ENCODE measurements at places on chromosomes 3 and 15.
A peak's percentile ranks its signal among the peaks of the same experiment; 100 is the strongest.

DNA sequence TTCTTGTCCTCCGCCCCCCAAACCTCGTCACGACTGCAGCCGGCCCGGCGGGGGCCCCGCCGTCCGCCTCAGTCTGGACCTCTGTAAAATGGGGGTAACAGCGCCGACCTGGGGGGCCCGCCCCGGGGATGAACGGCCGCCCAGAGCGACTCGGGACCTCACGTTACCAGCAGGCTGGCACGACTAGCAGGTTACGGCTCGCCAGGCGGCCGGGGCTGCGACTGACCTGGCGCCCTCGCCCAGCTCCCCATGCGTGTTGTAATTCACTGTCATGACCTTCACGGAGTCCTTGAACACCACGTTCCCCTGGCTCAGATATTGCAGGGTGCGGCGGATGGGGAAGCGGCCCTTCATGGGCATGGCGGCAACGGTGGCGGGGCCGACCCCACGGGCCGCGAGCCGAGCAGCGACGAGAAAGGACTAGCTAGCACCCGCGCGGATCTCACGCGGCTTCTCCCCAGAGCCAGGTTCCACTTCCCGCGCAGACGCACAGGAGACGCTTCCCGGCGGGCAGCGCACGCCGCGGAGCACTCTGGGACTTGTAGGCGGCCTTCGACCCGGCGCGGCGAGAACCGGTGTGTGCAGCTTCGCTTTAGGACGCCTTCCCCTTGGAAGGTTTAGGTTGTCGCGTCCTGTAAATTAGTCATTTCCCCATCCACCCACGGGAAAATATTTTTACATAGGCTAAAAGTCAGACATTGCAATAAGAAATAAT, at the start of gene MRPS25:
TSS of gene MRPS25 (minus strand) at position 481 of the 715 bp plus-strand sequence. CDS start at position 360, 121 bp downstream.
- DNase-seq, result peak; percentile 95

DNA sequence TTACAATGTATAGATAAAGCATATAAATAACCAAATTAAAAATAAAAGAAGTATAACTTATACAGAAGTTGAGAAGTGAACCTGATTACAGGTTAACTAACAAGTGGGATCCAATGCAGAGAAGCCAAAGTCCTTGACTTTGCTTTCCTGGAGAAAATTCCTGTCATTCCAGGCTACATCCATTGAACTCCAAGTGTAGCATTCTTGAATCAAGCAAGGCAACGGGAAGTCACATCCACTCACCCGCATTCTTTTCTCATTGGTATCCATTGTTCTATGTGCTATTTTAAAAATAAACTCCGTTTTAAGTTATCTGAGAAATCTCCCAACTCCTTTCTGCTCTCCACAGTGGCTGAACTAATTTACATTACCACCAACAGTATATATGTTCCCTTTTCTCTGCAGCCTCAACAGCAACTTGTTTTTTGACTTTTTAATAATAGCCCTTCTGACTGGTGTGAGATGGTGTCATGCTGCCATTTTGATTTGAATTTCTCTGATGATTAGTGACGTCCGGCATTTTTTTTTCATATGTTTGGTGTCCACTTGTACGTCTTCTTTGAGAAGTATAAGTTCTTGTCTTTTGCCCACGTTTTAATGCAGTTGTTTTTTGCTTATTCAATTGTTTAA, 534.3 kb downstream of the ROBO1 start:
- no peak for DNase-seq

GRCh38 chr15:75796321-75796720, 46.9 kb upstream of the UBE2Q2 start:
- DNase-seq, result no peak

DNA sequence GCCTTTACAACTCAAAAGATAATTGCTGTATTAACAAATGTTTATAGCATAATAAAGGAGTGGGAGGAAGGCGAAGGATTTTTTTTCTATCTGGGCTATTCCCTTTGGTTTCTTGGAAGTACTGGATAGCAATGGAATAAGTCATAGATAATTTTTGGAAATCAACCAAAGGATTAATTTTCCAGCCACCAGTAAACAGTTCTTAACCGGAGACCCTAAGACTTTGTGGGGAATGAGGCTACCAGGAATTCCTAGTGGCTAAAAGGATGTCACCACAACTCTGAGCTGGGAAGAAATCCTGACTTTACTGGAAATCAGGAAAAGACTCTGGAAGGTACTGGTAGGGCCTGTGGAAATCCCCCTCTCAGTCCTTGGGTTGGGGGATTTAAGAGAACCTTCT, 138.4 kb upstream of the RARB start:
- DNase-seq, result no peak

DNA sequence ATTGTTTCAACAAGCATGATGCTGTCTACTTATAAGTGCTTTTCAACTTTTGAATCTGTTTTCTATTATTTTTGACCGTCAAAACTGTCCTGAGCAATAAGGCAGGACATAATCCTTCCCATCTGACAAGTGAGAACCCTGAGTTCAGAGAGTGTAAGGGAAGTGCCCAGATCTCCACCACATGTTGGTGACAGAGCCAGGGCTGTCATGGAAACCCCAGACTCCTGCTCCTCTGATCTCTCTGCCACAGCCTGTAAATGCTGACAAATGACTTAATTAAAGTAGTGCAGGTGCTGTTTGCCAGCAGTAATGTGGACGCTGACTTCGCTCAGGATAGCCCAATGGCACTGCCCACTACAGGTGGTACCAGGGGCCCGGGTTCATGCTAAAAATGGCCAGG, 40.3 kb downstream of the SPSB4 start:
- DNase-seq, result no peak

- DNase-seq, result no peak
These were observed 32.0 kb upstream of the GBE1 start for GRCh38 chr3:81793410-81793809.

DNA sequence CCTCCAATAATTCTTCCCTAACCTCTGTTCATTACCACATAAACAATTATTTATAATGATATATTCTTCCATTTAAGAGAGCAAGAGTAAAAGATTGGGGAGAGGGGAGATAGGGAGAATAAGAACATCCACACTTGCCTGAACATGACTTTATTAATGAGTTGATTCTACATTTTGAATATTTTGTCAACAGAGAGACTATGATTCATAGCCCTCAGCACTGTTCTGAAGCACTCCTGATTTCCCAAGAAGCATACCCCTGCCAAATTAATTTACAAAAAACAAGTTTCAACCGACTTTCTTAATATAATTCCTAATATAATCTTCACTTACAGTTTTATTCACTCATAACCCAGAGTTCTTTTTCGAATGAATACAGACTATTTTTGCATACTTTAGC, 828.8 kb downstream of the ROBO2 start:
- no peak for DNase-seq

DNA sequence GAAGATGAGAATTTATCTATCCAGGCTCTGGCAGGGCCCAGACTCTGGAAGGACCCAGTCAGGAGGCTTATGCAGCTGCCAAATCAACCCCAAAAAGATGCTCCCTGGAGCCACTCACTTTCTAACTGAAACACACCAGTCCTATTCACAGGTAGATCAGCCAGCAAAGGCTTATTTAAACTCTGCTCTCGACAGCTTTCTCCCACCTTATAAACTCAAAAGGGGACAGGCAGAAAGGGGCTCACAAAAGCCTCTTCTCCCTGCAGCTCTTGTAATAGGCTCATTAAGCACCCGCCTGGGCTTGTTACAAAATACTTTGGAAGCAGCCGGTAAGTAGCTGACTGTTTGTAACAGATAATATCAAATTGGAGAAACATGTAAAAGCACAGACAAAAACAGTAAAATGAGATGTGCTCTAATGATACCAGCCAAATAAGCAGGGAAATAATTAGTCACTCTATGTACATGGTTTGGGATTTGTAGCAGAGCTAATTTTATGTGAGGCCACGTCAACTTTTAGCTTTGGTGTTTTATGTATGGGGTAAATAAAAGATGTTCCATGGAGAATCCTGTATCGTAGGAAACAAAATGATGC, 213.8 kb downstream of the NR2F2 start:
- DNase-seq, result no peak

DNA sequence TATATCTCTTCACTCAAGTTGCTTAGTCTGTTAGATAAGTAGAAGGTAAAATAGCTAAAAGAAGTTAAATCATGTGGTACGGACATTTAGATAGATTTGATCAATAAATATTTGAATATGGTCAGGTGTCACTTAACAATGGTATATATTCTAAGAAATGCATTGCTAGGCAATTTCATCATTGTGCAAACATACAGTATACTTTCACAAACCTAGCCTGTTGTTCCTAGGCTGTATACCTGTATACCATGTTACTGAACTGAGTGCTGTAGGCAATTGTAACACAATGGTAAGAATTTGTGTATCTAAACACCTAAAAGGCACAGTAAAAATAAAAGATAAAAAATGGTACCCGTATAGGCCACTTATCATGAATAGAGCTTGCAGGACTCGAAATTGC, 112.8 kb upstream of the CGNL1 start:
- no peak for DNase-seq

GRCh38 chr15:75156326-75157215, 45.1 kb upstream of the C15orf39 start:
- no peak for DNase-seq

DNA sequence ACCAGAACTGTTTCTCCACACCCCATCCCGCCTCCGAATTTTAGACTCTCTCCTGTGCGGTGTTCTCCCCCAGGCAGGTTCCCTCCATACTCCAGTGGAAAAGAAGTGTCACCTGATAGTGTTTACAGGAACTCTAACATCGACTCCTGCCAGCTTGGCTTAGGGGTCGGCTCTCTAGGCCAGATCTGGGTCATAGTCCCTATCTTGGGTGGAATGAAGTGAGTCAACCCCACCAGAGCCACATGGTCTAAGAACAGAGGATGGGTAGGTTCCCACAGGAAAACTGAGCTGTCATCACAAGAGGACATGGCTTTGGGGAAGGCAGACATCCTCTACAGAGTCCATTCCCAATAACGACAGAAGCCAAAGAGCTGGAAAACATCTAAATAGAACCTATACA, 5.9 kb downstream of the BCL2L10 start:
- DNase-seq, result no peak

- no peak for DNase-seq
These were observed 209.0 kb downstream of the GAP43 start for GRCh38 chr3:115832265-115832664.

Data from GM12891 (cell line).